Caki2 (cell line): ENCODE measurements at places on chromosomes 6 and 20. TPM values are rescaled to one million over a fixed set of nuclear protein-coding genes. Genes with fewer than 3 reads are reported as not detected.

DNA sequence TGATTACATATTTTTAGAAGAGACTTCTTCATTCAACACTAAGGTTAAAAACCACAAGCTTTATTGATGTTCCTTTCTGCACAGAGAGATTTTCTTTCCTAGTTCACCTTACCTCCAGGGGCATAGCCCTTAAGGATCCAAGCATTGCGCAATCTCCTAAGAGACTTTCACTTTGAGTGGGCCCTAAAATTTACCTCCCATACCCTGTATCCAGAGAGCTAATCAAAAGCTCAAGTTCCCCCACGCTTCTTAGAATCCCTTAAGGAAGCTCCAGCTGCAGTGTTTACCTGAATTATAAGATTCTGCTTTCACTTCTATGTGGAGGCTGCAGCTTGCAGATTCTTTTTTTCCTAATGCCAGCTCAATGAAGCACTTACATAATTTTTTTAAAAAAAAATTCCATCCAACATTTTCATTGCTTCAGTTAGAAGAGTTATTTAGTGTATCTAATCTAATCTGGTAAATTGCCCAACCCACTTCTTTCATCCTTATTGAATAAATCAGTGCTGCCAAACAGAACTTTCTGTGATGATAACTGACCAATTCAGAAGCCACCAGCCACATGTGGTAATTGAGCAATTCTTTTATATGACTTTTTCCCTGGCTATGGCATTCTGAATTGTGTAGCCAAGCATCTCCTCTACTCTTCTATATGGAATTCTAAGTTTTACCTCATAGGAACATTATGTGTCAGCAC is 24.6 kb upstream of the SPTLC3 start:
- DNase-seq: no peak

- no peak for DNase-seq
Observed at GRCh38 chr20:37575884-37576283, 48.2 kb upstream of the BLCAP start.

GRCh38 chr6:125354649-125355048 is 52.9 kb upstream of the HDDC2 start:
- DNase-seq: no peak

The EPB41L2 gene
- total RNA-seq: 37.9 and 66.1 TPM in 2 replicates

The IPCEF1 gene
- total RNA-seq: 0.20 and 0.29 TPM in 2 replicates
